Astrocyte (in vitro differentiated cells and primary cell): ENCODE measurements at places on chromosomes 1 and 21.

GRCh38 chr1:82567348-82567747 lies 766.6 kb downstream of the ADGRL2 start:
- DNase-seq: peak; percentile 3

- DNase-seq: no peak
Measured at GRCh38 chr1:49048188-49048587, 271.5 kb upstream of the BEND5 start.

GRCh38 chr1:61743431-61743705 lies 1.1 kb downstream of the PATJ start:
- no peak for DNase-seq

DNA sequence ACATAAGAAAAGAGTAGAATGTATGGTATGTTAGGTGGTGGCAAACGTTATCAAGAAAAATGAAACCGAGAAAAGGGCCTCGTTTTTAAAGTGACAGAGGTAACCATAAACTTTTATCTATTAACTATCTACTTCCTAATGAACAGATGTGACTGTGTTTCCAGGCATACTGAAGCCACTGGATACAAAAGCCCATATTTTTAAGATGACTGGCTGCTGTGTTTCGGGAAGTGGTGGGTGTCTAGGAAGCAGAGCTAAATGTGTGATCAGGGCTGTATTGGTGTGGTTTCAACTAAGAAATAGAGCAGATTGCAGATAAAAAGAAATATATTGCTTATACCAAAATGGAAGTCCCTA lies 71.8 kb downstream of the CHRM3 start:
- DNase-seq: peak; percentile 12

- DNase-seq: peak; percentile 46
Measured at GRCh38 chr1:119702384-119702783, 9.3 kb upstream of the PHGDH start.

- peak; percentile 51 for DNase-seq
Measured at GRCh38 chr1:21068937-21069336, 107.8 kb downstream of the EIF4G3 start.

- no peak for DNase-seq
Measured at GRCh38 chr1:47624531-47624930, 186.7 kb downstream of the FOXD2 start.

- DNase-seq: no peak
Measured at GRCh38 chr1:48263041-48263440, 40.5 kb downstream of the SLC5A9 start.

- DNase-seq: peak; percentile 73
Measured at GRCh38 chr1:89855413-89856123, 34.7 kb downstream of the LRRC8D start.

- DNase-seq: no peak
Measured at GRCh38 chr1:61869691-61870109, 127.4 kb downstream of the PATJ start.

DNA sequence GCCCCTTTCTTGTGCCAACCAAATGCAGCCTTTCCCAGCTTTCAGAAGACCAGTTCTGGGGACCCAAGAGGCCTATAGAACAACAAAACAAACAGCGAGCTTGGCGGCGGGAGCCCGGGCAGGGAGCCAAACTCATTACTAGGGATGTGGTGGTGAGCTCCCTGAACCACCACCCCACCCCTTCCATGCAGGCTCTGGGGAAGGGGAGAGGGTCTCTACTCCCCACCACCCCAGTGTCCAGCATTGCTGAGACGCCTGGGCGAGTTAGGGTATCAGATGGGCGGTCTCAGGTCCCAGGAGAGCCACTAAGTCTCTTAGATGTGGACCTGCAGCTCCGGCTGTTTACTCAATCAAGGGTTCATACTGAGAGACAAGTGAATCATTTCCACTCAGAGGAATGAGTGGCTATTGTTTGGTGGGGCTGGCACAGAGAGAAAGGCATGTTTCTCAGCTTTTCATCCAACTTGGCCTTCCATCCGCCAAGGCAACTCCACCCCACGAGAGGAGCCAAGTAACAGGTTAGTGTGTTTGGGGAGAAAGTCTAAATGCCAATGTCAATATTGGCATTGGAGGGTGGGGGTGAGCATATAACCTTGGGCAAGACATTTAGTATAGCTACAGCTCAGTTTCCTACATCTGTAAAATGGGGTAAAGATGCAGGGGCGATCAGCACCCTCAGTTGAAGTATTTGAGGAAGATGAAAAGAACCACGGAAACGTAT lies 40.9 kb downstream of the PLXNA2 start:
- DNase-seq: peak; percentile 84

- DNase-seq: peak; percentile 23
Measured at GRCh38 chr1:167401260-167401873, 117.0 kb downstream of the CD247 start.

DNA sequence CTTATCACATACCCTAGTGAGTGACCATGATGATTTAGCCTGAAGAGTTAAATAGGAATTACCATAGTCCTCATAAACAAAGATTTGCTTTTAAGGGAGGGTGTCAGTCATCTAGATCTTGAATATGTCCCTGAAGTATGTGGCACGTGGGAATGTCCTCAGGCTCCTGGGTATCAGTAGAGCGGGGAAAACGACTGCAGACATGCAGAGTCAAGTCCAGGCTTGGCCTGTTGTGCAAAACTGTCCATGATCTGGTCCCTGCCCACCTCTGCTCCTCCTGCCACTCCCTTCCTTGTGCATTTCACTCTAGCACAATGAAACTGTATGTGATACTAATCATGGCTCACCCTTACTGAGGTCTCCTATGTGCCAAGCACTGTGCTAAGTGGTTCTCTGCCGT lies 12.9 kb downstream of the MOV10 start:
- no peak for DNase-seq

- no peak for DNase-seq
Measured at GRCh38 chr1:67530071-67530470, 99.9 kb upstream of the SERBP1 start.

- no peak for DNase-seq
Measured at GRCh38 chr1:227798078-227798802, 17.2 kb upstream of the PRSS38 start.

DNA sequence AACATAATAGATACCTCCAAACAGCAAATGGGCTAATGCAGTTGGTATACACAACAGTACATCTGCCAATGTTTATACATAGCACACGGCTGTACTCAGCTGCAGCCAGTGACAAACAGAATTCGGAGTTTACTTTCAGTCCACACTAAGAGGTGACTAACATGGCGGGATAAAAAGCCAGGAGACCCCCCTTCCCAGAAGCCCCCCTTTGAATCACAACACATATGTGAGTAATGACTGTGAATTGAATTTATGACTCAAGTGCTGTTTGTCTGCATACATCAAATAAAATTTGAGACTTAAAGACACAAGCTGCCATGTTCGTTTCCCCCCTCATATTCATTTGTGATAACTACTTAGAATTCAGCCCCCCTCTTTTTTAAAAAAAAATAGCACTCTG lies 113.2 kb downstream of the RUNX1 start:
- DNase-seq: peak; percentile 42

DNA sequence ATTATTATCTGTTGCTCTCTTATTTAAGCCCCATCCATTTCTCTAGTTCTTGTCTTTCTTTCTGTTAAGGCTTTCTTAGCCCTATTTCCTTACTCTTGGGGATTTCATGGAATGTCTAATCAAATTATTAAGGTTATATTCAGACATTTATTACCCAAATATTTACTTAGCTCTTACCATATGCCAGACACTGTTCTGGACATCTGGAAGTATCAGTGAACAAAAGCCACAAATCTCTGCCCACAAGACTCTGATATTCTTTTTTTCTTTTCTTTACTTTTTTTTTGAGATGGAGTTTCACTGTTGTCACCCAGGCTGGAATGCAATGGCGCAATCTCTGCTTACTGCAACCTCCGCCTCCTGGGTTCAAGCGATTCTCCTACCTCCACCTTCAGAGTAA lies 74.3 kb upstream of the NBL1 start:
- no peak for DNase-seq

- no peak for DNase-seq
Measured at GRCh38 chr1:212699625-212700222, at the start of gene BATF3. TSS of gene BATF3 (minus strand) at chr1:212699840. CDS start at chr1:212699762, 78 bp downstream.

DNA sequence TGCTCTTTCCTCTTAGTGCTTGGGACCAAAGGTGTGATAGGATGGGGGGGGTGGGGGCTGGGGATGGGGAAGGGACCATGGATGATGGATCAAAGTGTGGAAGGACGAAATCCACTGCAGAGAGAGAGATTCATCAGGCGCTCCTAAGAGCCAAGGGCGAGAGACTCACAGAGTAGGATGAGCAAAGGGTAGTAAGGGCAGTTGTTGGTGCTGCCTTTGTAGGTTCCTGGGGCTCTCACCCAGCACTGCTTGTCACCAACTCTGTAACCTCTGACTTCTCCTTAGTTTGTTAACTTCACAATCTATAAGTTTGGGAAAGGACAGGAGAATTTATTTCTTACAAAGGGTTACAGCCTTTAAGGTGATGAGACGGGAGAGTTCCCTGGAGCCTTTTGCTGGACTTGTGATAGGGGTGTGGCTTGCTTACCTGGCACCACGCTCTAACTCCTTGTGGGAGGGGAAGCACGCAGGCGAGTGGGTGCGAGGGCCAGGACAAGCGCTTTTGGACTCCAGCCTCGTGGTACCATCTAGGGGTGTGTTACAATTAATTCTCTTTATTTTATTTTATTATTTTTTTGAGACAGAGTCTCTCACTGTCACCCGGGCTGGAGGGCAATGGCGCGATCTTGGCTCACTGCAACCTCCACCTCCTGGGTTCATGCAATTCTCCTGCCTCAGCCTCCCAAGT lies 1.6 kb upstream of the PDXK start:
- DNase-seq: no peak

GRCh38 chr1:95384567-95384966 lies 150.6 kb downstream of the RWDD3 start:
- no peak for DNase-seq

GRCh38 chr1:237811633-237812032 lies 79.1 kb downstream of the ZP4 start:
- no peak for DNase-seq

DNA sequence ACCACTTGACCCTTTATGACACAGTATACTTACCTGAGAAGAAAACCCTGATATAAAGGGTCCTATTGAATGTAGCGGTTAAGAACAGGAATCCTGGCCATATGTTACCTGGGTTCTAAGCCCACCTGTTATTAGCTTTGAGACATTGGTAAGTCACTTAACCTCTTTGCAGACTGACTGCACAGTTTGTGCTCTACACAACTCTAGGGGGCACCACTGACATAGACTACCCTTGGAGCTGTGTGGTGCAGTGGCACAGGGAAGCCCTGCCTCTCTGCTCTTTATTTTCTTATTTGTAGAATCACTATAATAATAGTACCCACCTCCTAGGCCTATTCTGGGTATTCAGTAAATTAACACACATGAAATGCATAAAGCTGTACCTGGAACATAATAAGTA lies 165.6 kb downstream of the C1orf94 start:
- no peak for DNase-seq

GRCh38 chr1:103917795-103918194 lies 168.1 kb downstream of the AMY1C start:
- DNase-seq: no peak
